ENCODE measurements at places on chromosomes 1 and 21. TPM values are rescaled to one million over a fixed set of nuclear protein-coding genes. Genes with fewer than 3 reads are reported as not detected.

DNA sequence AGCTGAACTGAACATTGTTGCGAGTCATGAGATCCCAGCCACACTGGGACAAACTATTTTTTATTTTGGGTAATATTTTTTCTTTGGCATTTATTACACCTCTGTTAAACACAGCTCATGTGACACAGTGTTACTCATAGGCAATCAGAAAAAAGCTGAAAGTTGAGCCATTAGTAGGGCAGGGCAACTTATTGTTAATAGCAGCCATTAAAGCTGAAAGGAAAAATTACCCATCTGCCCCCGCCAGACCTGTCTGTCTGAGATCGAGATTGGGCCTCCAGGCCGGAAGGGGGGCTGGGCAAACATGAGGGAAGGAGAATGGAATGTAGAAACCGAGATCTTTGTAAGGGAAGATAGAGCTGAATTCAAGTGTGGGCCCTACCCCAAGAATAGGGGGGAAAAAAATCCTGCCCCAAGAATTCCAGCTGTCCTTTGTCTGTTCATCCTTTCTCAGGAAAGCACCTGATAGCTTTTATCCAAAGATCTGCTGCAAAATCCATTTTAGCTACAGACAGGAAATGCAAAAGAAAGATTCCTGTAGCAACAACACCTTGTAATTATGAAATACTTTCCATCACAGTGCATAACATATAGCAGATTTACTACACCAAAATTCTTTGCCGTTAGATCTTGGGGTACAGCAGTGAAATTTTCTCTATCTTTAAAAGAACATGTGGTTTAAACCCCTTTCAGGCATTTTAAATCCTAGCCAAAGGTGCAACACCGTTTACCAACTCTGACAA lies 212.8 kb downstream of the PBX1 start:
- peak; percentile 46 for DNase-seq

DNA sequence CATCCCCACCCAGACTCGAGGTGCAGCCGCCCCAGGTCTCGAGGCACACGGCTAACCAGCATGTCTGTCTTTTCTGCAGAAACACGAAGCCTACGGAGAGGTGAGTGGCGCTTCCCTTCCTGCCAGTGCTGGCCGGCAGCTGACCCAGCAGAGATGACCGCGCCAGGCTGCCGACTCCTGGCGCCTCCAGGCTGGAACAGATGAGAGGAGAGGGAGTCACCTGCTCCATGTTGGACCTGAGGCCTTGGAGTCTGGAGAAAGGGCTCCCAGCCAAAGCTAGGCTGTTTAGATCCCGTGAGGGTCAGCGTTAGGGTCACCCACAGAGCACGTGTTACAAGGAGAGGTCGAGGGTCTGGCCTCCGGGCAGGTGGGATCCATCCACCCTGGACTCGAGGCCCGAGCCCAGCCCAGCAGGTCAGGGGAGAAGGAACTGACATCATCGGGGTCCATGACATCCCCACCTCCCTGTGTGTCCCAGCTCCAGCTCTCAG lies 14.9 kb downstream of the COL6A2 start:
- no peak for DNase-seq

GRCh38 chr1:1780598-1781525 lies 2.6 kb upstream of the NADK start:
- no peak for DNase-seq

GRCh38 chr1:206544562-206545257 lies 37.4 kb downstream of the RASSF5 start:
- DNase-seq, result peak; percentile 59

DNA sequence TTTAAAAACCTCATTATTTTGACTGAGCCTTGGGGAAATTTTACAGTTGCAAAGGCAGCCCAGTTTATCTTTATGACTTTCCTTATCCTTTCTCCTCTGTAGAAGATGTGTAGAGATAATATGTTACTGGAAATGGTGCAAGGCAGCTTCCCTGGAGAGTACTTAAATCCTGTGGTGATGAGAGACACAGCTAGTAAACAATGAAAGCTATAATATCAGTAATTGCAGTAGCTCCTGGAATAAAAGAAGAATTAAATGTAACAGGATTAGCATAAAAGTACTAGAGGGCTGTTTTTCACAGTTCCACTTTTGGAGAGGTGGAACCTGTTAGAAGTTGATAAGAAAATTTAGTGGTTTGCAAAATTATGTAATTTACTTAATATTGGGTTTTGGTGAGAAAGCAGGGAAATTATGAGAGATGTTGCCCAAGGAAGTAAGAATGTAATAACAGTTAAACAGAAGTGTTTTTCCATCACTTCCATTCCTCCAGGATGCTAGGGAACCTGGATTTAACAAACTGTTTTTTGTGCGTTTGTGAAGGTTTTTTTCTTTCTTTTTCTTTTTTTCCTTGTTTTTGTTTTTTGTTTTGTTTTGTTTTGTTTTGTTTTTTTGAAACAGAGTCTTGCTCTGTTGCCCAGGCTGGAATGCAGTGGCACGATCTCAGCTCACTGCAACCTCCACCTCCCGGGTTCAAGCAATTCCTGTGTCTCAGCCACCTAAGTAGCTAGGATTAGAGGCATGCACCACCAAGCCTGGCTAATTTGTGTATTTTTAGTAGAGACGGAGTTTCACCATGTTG lies 15.7 kb upstream of the EDEM3 start:
- no peak for DNase-seq

DNA sequence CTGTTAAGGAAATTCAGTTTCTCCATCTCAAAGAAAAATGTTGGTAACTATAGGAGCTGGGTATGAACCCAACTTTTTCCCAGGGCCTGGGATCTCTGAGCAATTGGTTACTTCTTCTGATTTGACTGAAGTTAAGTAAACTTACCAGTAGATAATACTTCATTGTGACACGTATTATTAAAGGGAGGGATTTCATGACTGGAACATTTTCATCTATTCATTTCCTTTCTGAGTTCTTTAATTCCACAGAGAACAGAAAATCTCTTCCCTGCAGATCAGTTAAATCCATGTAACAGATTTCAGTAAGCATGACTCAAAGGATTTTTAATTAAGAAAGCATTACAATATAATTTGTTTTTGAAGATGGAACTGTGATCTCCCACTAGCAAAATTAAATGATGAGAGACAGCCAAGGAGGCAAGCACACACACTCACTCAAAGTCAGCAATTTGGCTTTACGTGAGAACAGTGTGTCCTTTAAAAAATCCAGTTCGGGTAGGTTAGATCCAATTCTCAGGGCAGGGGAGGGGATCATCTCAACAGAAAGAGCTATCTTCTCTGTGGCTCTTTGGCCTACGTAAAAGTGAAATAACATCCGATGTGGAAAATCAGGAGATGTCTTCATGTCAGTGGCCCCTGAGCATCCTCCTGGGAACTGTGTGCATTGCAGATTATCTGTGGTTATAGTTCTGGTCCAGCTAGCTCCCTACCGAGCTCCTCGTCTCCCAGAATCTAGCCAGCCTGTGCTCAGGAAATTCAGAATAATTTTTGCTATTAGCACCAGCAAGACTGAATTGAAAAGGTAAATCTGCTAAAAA lies 10.8 kb upstream of the MYOC start:
- DNase-seq, result no peak

- no peak for DNase-seq
These were observed 179.9 kb downstream of the ZC3H11B start for GRCh38 chr1:219433001-219433400.

DNA sequence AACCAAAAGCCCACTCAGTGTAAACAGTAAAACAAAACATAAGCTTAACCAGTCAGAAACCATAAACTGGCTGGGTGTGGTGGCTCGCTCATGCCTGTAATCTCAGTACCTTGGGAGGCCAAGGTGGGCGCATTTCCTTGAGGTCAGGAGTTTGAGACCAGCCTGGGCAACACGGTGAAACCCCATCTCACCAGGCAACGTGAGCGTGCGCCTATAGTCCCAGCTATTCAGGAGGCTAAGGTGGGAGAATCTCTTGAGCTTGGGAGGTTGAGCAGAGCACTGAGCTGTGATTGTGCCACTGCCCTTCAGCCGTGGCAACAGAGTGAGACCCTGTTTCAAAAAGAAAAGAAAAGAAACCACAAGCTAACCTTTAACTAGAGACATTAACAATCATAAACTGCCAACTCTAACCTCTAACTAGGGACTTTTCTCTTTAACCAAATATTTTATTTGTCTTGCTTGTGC lies 13.1 kb upstream of the PRRC2C start:
- DNase-seq, result no peak

DNA sequence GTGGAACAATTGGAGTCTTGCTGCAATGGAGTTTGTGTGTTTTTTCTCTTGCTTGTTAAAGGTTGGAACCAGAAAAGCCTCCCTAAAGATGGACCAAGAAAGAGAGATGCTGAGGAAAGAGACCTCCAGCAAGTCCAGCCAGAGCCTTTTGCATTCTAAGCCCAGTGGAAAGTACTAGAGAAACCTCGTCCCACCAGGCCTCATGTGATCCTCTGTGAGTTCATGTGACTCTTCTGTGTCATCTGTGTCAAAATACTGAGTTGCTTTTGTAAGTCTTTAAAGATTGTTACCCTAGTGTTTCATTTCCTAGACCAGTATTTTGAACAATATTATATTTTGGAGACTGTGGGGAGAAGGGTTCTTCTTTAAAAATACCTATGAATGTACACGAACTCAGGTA lies 12.5 kb upstream of the EFHD2 start:
- no peak for DNase-seq

DNA sequence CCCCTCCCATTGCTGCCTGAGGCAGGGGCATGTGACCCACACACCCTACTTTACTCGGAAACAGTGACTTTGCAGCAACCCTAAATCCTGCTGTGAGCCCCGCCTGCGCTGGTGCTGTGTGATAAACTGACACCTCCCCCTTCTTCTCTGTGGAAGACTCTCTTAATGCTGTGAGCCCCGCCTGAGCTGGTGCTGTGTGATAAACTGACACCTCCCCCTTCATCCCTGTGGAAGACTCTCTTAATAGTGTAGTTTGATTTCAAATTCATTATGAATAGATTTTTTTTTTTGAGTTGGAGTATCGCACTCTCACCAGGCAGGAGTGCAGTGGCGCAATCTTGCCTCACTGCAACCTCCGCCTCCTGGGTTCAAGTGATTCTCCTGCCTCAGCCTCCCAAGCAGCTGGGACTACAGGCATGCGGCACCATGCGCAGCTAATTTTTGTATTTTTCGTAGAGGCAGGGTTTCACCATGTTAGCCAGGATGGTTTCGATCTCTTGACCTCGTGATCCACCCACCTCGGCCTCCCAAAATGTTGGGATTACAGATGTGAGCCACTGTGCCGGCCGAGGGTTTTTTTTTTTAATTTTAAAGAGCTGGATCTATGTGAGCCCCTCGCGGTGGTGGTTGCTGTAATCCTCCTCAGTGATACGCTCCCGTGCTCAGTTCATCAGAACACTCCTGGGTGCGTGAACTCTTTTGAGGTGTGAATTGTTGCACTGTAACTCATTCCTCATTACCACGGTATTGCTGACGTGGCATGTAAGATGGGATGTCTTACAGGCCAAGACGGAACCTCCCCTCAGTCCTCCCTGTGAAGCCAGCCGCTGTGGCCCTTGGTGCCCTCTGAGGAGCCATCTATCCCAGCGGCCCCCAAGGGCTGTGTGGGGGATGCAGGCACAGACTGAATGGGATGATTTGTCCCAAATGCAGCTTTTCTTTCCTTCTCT lies 60.3 kb downstream of the GALNT2 start:
- no peak for DNase-seq

The LRRIQ3 gene
- polyA plus RNA-seq, result 5.7 TPM

The LCE1D gene
- polyA plus RNA-seq, result not detected

The GJA9 gene
- polyA plus RNA-seq, result 0.22 TPM

The KAZN gene
- 14.1 TPM for polyA plus RNA-seq
